Colonic mucosa (tissue), 4 donors: ENCODE measurements at places on chromosomes 2 and 18. TPM values are rescaled to one million over a fixed set of nuclear protein-coding genes. Genes with fewer than 3 reads are reported as not detected.
A peak's percentile ranks its signal among the peaks of the same experiment; 100 is the strongest.

DNA sequence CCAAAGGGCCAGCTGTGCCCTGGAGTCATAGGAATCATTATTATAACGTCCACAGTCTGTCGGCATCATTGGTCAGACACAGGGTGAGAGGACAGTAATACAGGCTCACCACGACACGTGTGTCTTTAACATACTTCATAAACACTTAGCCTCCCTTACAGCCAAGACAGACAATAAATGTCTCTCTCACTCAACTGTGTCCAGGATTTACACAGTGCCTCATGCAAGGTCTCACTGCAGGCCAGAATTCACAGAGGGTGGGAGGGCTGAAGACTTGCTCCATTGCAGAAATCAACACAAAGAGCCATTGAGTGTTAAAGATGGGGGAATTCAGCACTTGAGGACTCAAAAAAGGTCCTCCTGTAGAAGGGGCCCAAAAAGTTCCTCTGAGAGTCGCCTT lies 210.5 kb downstream of the BCL2 start:
- H3K36me3 ChIP-seq, result no peaks in the 10 kb centered on the region

DNA sequence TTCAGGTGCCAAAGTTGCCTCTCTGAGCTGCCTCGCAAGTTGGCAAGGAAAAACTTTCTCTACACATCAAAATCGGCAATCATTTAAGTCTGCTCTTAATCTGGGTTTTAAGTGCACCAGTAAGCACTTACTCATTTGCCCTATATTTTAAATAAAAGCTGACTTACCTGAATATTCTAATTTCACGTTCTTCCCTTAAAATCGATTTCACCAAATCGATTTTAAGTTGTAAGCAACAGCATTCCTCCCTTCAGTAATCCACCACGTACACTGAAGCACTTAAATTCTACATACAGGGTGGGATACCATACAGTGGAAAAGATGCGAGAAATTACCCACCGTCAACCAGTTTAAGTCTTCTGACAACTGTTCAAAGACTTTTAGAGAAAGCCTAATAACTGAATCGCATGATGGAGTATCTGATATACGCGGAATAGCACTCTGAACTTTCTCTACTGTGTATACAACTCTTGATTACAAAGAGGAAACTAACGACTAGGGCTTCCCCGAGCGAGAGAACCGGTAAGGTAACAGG lies 1.6 kb downstream of the PPP3R1 start:
- H3K36me3 ChIP-seq, result no peaks in the 10 kb centered on the region
- peak overlapping the region; percentile 99 for H3K27ac ChIP-seq
- no peaks in the 10 kb centered on the region for H3K27me3 ChIP-seq

DNA sequence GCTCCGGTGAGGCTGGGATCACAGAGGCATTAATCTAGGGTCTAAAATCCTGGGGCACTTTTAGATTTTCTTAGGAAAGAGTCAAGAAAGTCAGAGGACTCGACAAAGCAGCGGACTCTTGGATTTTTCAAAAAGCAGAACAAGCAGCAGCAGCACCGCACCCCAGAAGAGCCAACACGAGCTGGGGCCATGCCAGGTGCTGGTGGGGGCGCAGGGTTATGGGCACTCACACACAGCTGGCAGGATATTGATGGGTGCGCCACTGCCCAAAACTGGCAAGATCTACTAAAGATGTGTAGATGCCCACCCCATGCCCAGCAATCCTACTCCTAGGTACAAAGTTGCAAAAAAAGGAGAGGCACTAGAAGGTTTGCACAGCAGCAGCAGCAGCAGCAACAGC lies 33.9 kb upstream of the SEMA4C start:
- no peaks in the 10 kb centered on the region for H3K27me3 ChIP-seq
- no peak overlapping the region for H3K4me3 ChIP-seq
- H3K36me3 ChIP-seq, result no peaks in the 10 kb centered on the region
- DNase-seq, result no peak

GRCh38 chr2:188176620-188177019 lies 115.1 kb upstream of the GULP1 start:
- no peak overlapping the region for H3K27ac ChIP-seq
- no peak overlapping the region for H3K4me3 ChIP-seq
- DNase-seq, result no peak
- no peaks in the 10 kb centered on the region for H3K4me1 ChIP-seq

DNA sequence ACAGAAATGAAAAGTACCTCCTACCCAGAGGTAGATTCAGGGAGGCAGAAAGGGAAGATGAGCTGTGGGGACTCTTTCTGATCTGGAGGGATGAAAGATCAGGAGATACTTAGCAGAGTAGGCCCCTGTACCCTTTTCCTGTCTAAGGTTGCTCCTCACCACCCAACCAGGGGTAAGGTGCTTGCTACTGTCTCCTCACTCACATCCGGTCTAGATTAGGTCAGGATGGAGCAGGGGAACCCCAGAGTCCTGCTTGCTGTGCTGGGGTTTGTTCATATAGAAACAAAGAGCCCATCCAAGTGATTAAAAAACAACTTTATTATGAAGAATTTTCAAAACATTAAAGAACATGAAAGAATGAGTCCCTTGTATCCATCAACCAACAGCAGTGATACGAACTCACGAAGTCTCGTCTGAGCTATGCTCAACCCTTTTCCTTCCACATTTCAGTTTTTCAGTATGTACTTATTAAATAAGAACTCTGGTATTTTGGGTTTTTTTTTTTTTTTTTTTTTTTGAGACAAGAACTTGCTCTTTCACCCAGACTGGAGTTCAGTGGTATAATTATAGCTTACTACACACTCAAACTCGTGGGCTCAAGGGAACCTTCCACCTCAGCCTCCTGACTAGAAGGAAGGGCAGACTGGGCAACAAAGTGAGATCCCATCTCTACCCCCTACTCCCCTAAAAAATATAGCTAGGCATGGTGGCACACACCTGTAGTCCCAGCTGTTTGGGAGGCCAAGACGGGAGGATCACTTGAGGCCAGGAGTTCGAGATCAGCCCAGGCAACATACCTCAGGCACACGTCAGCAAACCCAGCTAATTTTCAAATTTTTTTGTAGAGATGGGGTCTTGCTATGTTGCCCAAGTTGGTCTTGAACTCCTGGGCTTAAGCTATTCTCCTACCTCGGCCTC lies 28.5 kb upstream of the MCFD2 start:
- no peak for DNase-seq
- no peak overlapping the region for H3K4me3 ChIP-seq
- H3K27me3 ChIP-seq, result no peaks in the 10 kb centered on the region

DNA sequence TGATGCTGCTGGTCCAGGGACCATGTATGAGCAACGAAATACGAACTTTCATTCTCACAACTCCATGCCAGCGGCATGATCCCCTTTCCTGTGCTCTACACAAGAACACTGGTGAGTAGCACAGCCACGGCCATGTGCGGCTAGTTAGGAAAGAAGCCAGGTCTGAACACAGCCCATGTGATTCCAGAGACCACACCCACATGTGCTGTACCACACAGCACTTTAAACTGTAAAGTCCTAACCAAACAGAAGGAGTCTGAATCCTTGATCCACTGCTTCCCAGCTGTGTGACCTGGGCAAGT lies 33.0 kb upstream of the ACAA2 start:
- no peaks in the 10 kb centered on the region for H3K36me3 ChIP-seq
- H3K4me3 ChIP-seq, result no peak overlapping the region
- no peaks in the 10 kb centered on the region for H3K27me3 ChIP-seq
- DNase-seq, result no peak

DNA sequence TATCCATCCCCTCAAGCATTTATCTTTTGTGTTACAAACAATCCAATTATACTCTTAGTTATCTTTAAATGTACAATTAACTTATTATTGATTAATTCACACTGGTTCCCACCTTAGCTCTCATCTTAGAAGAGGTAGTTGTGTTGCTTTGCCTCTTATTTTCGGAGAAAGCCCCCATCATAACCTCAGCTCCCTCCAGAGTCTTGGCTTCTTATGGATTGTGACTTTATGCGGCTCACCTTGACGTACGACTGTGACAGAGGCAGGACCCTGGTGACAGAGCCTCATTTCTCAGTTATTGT lies 132.9 kb downstream of the SPTBN1 start:
- peak overlapping the region; percentile 54 for H3K27ac ChIP-seq
- no peak overlapping the region for H3K4me3 ChIP-seq
- DNase-seq, result no peak
- peaks cover 28% of the 10 kb centered on the region for H3K4me1 ChIP-seq
- H3K27me3 ChIP-seq, result no peaks in the 10 kb centered on the region
- no peaks in the 10 kb centered on the region for H3K36me3 ChIP-seq

GRCh38 chr2:3270095-3270478 lies 107.5 kb downstream of the EIPR1 start:
- no peaks in the 10 kb centered on the region for H3K36me3 ChIP-seq
- no peaks in the 10 kb centered on the region for H3K4me1 ChIP-seq
- no peak for DNase-seq
- H3K27ac ChIP-seq, result no peak overlapping the region
- H3K4me3 ChIP-seq, result no peak overlapping the region

The MREG gene
- total RNA-seq, result 9.4 TPM

The HOXD4 gene
- 1.6 TPM for total RNA-seq

The DYSF gene
- 2.4 TPM for total RNA-seq

The ANKRD36C gene
- total RNA-seq, result 18.9 TPM

The BMP10 gene
- total RNA-seq, result not detected

The AKAIN1 gene
- not detected for total RNA-seq
